ENCODE measurements at places on chromosomes 16 and 17.

DNA sequence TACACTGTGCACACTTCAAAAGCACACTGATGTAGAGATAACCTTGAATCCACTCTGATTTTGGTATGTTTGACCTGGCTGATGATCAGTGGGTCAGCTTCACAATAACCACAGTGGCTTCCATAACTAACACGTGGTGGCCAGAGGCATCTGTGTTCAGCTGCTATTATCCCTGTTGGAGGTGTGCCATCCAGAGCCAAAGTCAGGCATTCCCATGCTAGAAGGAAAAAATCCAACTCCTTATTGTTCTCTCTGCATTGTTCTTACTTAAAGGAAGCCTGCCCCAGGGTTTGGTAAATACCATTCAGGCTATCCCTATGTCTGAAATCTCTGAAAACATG is 127.3 kb upstream of the MON1B start:
- no peak for DNase-seq

DNA sequence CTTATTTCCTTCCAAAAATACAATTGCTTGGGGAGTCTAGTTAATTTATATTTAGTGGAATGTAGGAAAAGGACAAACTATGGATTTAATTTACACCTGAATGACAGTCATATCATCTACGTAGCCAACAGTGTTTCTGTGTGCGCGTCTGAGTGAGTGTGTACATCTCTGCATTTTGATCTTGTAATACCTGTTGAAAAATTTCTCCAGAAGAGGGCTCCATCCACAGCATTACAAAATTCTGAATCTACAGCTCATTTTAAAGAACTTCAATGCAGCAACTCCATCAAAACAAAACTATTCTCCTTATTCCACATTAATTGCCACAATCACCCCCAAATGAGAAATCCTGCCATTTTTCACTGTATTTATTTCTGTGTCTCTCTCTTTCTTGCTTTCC is 3.9 kb downstream of the CDH13 start:
- DNase-seq, result no peak

DNA sequence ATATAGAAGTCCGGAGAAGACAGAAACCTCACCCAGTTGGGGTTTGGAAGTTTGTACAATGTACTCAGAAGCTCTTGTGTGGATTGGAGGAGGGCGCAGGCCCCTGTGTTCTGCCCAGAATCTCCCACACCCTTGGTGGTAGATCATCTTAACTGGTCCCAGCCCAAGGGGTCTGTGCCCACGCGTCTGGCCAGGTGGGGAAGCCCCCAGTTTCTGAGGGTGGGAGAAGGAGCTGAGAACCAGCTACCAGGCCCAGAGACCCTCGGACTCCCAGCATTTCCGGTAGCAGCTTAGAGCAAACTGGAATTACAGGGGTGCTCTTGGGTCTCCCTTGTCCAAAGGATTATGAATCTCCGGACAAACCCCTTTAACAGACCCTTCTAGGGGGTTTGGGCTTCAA is 2.3 kb upstream of the PPP1R9B start:
- DNase-seq, result no peak

DNA sequence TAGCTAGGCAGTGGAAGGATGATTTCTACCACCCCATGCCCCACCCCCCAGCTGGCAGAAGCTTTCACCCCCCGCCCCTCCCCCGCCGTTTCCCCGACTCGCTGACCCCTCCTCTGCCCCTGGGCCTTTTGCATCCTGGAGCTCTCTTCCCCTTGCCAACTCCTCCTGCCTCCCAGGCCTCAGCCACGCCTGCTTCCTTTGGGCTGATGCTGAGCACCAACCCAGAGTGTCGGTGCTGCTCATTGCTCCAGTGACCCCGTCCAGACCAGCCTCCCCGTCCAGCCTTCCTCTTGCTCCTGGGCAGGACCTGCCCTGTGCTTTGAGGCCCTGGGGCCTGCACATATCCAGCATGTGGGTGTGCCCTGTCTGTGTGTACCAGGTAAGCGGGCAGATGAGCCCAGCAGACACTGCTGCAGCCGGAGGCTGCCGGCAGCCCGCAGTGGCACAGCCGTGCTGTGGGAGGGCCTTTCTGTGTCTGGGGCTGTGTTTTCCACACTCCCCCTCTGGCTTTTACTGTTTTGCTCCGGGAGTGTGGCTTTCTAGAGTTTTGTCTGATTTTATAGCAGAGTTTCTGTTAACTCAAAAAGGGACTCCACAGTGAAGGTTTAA is 72.9 kb downstream of the JPH3 start:
- peak; percentile 47 for DNase-seq

DNA sequence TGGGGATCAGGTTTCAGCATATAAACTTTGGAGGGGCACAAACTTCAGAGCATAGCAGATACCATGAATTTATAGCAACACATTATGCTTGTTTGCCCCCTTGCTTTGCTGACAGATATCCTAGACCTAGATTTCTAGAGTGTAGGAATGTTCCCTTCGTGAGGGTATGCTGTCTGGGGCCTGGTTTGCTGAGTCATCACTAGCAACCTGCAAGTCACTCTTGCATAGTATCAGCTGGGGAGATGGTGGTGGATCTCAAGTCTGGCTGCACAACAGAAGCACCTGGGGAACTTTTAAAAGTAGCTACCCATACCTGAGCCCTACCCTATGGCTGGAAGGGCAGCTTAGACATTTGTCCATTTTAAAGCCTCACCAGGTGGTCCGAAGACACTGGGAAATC is 22.3 kb upstream of the HSBP1 start:
- DNase-seq, result peak; percentile 55

GRCh38 chr17:73118951-73119391 is 26.5 kb upstream of the SLC39A11 start:
- no peak for DNase-seq

DNA sequence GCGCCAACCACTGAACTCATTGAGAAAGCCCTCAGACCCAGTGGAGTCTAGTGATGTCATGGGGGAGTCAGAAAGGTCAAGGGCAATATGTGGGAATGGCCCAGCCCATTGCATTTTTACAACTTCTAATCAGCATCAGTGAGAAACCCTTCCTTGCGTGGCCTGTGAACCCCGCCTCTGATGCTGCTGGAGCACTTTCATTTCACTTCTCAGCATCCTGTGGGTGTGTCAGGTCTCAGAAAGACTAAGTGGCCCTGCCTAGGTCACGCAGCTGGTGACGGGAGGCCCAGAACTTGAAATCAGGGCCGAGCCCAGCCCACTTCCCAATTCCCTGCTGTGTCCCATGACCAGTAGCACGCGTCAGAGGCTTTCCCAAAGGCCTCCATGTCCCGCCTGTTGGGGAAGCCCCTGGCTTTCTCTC is 6.1 kb downstream of the DNAI2 start:
- DNase-seq, result no peak

GRCh38 chr17:78107457-78107856 is 21.1 kb downstream of the TMC6 start:
- no peak for DNase-seq

- no peak for DNase-seq
These were observed 20.3 kb downstream of the GPR142 start for GRCh38 chr17:74387365-74388218.

- DNase-seq, result no peak
These were observed 3.3 kb upstream of the SLFN12L start for GRCh38 chr17:35540589-35541404.

- no peak for DNase-seq
These were observed 4.1 kb upstream of the UBALD1 start for GRCh38 chr16:4618645-4619418.

DNA sequence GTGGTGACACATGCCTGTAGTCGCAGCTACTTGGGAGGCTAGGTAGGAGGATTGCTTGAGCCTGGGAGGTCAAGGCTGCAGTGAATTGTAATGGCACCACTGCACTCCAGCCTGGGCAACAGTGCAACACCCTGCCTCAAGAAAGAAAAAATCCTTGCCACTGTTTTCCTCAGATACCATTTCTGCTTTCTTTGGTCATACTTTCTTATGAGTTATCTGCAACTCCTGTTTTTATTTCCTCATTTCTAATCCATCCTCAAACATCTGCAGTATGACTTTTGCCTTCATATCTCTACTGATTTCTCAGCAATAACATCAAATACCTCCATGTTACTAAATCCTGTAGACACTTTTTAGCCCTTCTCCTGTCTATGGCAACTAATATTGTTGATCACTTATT is 3.1 kb upstream of the AP2B1 start:
- DNase-seq, result no peak

DNA sequence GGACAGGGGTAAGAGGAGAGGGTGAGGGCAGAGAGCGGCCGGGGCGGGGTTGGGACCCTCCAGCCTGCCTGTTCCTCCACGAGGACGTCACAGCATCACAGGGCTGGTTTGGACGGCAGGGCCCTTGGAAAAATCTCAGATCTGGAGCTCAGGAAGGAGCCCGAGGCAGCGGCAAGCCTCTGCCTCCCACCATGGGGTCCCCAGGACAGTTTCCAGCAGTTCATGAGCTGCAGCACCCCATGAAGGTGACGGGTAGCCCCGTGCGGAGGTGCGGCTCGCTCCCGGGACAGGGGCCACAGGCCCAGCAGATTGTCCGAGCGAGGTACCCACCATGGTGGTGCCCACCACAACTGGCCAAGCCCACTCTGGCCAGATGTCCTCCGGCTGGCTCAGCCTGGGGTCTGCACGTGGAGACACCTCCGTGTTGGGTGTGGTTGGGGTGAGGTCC is 21.3 kb downstream of the TPSD1 start:
- no peak for DNase-seq

DNA sequence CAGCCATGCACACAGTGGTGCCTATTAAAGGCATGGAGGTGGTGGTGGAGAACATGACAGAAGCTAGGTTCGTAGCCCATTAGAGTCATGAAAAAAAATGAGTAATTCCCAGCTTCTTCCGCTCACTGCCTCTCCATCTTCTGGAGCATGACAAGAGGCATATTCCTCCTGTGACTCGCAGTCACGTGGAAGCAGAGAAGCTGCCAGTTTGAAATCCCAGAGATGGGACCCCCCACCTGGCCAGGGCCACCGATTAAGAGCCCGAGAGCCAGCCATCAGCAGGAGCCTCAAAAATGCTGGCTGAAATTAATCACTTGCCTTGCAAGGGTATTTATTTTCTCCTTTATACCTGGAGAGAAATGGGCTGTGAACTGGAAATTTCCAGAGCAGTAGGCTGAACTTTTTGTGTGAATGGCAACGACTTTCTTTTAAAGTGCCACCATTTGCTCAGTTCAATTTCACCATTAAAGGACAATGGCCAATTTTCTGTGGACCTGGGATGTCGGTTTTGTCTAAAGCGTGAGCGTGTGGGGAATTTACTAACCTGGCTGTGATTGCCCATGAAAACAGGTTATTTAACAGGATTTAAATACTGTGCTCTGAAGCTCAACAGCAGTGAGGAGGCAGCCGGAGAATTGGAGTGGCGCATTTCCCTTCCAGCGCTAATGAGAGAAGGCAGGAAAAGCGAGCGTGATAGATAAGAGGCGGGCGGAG is 189.7 kb upstream of the SDK2 start:
- peak; percentile 63 for DNase-seq

- no peak for DNase-seq
These were observed 209.2 kb upstream of the TNRC6C start for GRCh38 chr17:77749321-77749751.

GRCh38 chr17:63267846-63268245 is 178.3 kb downstream of the CYB561 start:
- no peak for DNase-seq

GRCh38 chr16:8645831-8646230 is 24.3 kb downstream of the METTL22 start:
- DNase-seq, result no peak

DNA sequence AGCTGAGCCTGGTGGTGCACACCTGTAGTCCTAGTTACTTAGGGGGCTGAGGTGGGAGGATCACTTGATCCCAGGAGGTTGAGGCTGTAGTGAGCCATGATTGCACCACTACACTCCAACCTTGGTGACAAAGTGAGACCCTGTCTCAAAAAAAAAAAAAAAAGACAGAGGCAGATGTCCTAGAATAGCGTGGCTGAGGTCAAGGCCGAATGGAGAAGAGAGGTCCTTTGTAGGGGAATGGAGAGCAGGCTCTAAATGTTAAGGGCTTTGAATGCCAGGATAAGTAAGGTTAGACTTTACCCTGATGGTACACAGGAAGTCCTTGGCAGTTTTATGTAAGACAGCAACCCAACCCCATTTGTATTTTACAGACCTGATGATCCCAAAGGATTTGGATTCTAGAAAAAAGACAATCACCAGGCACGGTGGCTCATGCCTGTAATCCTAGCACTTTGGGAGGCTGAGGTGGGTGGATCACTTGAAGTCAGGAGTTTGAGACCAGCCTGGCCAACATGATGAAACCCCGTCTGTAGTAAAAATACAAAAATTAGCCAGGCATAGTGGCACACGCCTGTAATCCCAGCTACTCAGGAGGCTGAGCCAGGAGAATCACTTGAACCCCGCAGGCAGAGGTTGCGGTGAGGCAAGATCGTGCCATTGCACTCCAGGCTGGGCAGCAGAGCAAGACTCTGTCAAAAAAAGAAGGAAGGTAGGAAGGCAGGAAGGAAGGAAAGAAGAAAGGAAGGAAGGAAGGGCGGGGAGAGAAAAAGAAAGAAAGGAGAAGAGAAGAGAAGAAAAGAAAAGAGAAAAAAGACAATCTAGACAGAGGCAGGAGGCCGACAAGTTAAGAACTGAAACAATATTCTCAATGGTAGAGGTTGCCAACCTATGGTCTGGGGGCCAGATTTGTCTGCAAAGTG is 2.1 kb upstream of the SBK1 start:
- DNase-seq, result no peak

- DNase-seq, result no peak
These were observed 379 bp downstream of the SNX29 start for GRCh38 chr16:11976850-11977375.
